ENCODE measurements at places on chromosomes 7 and 10. TPM values are rescaled to one million over a fixed set of nuclear protein-coding genes. Genes with fewer than 3 reads are reported as not detected.

The CAPZA2 gene
- 86.2 TPM for total RNA-seq

The LHFPL3 gene
- total RNA-seq: not detected

The PLAC9 gene
- 61.4 TPM for total RNA-seq

The CFAP46 gene
- total RNA-seq: not detected

The MYL10 gene
- total RNA-seq: not detected

The IL6 gene
- 12.0 TPM for total RNA-seq

The EEPD1 gene
- total RNA-seq: 9.8 TPM

The PLAU gene
- total RNA-seq: 18.2 TPM

The ECHDC3 gene
- total RNA-seq: 44.2 TPM

The PAOX gene
- total RNA-seq: 16.9 TPM

The FZD1 gene
- 16.5 TPM for total RNA-seq

The CALCR gene
- not detected for total RNA-seq

The LRRTM3 gene
- 0.25 TPM for total RNA-seq

The ANK3 gene
- 65.3 TPM for total RNA-seq

The TMEM139 gene
- total RNA-seq: not detected

The IL2RA gene
- total RNA-seq: not detected

The NKX1-2 gene
- 0.98 TPM for total RNA-seq

The ABHD11 gene
- 23.8 TPM for total RNA-seq

The KAZALD1 gene
- 4.2 TPM for total RNA-seq

The ST8SIA6 gene
- total RNA-seq: 1.2 TPM

The SLC18A3 gene
- 0.49 TPM for total RNA-seq

The BUD23 gene
- total RNA-seq: 49.8 TPM

The PCBD1 gene
- total RNA-seq: 36.8 TPM

The TMEM184A gene
- total RNA-seq: 129 TPM

The ANKRD30A gene
- total RNA-seq: not detected

The NODAL gene
- not detected for total RNA-seq

The CDK1 gene
- total RNA-seq: 10.8 TPM

The STOX1 gene
- total RNA-seq: 2.5 TPM

The EBF3 gene
- 10.6 TPM for total RNA-seq

The LRIT1 gene
- not detected for total RNA-seq

The GPR37 gene
- 0.98 TPM for total RNA-seq

The WIPF3 gene
- 0.25 TPM for total RNA-seq

The SKAP2 gene
- 12.8 TPM for total RNA-seq

The TMEM72 gene
- total RNA-seq: not detected

The LEP gene
- 7.4 TPM for total RNA-seq

The CCDC172 gene
- total RNA-seq: not detected

The LLCFC1 gene
- total RNA-seq: not detected

The ABCC2 gene
- 1.7 TPM for total RNA-seq

The AOAH gene
- 7.4 TPM for total RNA-seq

The IDI2 gene
- total RNA-seq: not detected

The HTR7 gene
- total RNA-seq: 0.74 TPM

The FAM25C gene
- total RNA-seq: not detected

The NEBL gene
- 55.2 TPM for total RNA-seq

The CYP2E1 gene
- 2.9 TPM for total RNA-seq
